Central memory CD4-positive, alpha-beta T cell (primary cell): ENCODE measurements at places on chromosomes 12 and 14.

DNA sequence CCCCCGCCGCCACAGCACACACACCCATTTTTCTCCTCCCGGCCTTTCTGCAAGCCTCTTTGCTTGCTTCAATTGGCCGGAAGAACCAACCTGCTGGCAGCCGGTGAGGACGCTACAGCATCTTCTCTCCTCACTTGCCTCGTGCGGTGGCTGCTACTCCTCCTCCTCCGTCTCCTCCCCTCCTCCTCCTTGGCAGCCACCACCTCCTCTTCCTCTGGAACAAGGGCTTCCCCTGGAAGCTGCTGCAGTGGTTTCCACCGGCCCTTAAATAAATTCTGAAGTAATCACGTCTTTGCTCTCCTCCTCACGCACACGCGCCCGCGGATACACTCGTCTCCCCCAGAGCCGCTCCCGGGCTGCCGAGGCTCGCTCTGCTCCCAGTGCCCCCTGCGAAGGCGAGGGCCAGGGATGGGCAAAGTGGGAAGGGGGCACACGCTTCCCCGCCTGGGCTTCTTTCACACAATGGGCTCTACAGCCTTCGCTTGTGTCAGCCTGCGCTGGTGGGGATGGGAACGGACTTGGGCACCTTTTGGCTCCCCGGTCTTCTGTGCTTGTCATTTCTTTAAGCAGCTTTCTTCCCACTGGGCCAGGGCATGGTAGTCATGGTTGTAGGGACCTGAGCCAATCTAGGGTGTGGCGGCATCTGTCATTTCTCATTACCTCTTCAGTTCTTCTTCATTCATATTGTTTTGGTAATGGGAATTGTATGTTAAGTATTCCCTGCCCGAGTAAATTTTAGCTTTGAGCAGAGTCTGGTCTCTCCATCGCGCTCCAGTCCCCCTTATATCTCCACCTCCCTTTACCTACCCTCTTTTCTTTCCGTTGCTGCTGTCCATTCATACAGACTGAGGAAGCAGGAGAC, at the start of gene PPFIA2:
PPFIA2 (minus strand) TSS at position 161 of the 862 bp plus-strand sequence.
- DNase-seq: peak; percentile 12

DNA sequence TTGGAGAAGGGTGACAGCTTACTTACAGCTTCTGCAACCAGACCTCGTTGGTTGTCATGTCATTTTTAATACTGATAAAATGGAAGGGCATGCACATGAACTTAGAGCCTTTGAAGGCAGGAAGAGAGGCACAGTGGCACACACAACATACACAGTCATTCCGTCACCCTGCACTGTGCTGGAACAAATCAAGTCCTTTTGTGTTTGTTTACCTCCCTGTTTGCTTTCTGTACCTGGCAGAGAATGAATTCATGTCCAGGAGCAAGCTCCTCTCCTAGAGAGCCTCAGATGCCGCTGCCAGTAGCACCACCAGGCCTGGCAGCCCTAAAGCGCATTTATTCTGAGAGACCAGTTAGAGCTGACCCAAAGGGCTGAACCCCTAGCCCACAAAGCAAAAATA, 460.3 kb downstream of the EGLN3 start:
- no peak for DNase-seq

GRCh38 chr12:95620171-95620570, 68.9 kb upstream of the USP44 start:
- no peak for DNase-seq

- no peak for DNase-seq
Observed at GRCh38 chr14:101077481-101078074, 174.1 kb upstream of the RTL1 start.

DNA sequence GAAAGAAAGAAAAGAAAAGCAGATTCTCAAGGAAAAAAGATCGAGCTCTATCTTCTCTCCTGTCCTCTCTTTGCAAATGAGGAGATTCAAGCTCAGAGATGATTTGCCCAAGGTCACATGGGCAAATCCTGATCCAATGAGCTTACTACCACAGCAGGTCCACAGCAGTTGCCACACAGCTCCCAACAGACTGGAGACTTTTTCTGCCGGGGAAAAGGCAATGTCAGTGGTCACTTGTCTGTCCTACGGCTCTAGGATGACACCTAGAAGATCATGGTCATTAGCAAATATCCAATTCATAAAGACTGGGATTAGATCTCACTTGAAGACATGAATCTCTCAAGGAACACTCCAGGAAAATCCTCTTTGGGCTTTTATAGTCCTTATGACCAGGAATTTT, 58.8 kb downstream of the TTC7B start:
- no peak for DNase-seq

DNA sequence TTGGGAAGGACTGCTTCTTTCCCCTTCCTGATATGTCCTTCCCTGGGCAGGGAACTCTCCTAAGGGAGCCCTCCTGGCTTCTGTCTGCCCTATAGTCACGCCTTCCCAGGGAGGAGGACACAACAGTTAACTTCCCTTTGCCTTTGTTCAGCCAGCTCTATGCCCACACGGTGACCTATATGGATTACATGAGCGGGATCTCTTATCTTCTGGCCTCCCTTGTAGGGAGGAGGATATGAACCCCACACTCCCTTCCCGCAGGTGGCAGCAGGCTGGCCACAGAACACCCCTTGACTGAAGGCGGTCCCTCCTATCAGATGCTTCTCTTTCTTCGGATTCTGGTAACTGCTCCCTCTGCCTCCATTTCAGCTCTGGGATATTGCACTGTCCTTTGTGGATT, 135.6 kb upstream of the MAX start:
- no peak for DNase-seq

DNA sequence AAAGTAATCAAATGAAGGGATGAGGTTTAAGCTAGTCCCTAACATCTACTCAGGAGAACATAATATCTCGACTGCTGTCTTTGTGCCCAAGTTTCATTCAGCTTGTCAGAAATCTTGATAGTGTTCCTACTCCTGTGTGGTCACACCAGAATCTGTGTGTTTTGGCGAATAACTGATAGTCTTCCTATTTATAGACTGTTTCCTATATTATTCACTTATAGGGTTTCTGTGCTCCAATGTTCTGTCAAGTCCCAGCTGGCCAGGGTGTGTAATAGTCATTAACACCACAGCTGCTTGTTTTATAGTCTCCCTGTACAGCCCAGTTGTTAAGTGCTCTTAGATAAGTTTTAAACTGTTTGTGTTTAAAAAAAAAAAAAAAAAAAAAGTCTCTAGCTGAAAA, 45.9 kb downstream of the GPR135 start:
- no peak for DNase-seq
